Inflammatory macrophage treated with lipopolysaccharide for 4 hours (primary cell): ENCODE measurements at places on chromosomes 5 and 9.

- DNase-seq, result no peak
These were observed 62.2 kb upstream of the SLC12A2 start for GRCh38 chr5:128021411-128021810.

- DNase-seq, result no peak
These were observed 31.5 kb upstream of the ZCCHC9 start for GRCh38 chr5:81269751-81270393.

GRCh38 chr5:39132128-39132447 lies 57.9 kb upstream of the RICTOR start:
- no peak for DNase-seq

- no peak for DNase-seq
These were observed 546.7 kb upstream of the DMAC1 start for GRCh38 chr9:8346296-8346695.

- peak; percentile 78 for DNase-seq
These were observed 160.8 kb upstream of the CDKN2B start for GRCh38 chr9:22169727-22170503.

- no peak for DNase-seq
These were observed 1.7 kb downstream of the DCANP1 start for GRCh38 chr5:135445306-135445985.

DNA sequence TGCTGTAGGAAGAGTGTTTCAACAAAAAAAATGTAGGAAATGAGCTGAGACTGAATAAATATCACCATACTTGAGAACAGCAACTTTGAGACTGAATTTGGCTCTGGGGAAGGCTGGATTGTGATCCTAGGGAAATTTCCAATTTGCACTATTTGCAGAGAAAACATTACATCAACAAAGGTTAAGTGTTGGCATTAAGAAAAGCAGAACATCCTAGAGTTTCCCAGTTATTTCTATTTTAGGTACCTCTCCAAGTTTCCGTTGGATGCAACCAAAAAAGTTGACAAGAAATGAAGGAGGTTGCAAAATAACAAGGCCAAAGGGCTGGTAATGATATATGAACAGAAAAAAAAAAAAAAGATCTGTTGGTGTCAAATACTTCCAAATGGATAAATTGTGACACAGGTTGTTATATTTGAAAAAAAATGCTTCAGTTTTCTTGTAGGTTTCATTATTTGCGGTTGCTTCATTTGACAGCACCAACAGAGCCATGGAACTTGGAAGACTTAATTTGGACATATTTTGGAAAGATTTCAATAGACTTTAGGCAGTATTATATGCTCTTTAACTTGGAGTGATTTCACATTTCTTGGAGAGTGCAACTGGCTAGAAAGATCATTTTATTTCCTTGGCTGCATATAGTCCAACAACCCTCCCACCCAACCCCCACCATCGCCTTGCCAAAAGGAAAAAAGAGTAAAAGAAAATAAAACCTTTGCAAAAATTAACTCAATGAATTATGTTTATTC lies 230.8 kb downstream of the ZNF608 start:
- DNase-seq, result no peak

DNA sequence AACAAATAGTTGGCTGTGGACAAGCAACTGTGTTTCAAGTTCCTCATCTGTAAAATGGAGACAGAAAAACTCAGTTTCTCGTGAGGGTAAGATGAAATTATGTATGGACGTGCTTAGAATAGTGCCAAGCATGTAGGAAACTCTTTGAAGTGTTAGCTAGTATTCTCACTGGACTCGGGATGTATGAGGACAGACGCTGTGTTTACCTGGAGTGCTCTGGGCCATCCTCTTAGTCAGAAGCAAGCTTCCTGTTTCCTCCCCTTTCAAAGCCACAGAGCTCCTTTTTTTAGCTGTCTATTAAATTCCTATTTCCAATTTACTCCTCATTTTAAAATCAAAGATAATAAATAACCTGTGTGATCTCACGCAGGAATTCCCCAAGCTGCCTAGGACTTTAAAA lies 23.8 kb upstream of the IQGAP2 start:
- DNase-seq, result no peak

GRCh38 chr9:97388721-97389238 lies 23.1 kb upstream of the TDRD7 start:
- DNase-seq, result peak; percentile 94

DNA sequence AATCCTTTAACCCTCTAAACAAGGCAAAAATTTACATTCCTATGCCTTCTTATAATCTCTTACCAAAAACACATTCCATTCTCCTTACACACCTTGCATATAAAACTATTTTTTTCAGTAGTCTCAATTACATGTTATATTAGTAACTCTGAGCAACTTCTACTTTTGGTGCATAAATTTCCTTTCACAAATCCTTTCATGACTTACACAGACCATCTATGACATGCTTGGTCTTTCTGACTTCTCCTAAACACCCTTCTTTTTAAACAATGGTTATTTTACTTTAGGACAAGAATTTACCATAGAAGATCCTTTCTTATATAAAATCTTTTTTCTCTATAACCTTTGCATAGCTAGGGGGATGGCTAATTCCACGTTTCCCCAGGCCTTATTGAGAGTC lies 208.0 kb upstream of the ARRDC3 start:
- no peak for DNase-seq

DNA sequence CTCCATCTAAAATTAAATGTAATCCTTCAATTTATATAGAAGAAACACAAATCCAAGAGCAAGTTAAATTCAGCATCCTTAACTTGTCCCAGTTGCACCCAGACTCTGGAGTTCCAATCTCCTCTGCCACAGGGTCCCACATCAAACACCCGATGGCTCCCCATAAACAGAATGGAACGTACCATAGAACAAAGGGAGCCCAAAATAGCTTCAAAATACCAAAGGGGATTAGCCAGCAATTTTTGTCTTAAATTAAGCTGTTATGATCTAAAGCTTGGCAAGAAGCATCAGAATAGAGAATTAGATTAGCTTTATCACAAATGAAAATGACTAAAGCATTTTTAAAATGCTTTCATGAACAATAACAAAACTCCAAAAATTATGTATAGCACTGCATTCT lies 112.8 kb downstream of the FANCC start:
- no peak for DNase-seq

- no peak for DNase-seq
These were observed 3.4 kb upstream of the APBA1 start for GRCh38 chr9:69675563-69675962.

DNA sequence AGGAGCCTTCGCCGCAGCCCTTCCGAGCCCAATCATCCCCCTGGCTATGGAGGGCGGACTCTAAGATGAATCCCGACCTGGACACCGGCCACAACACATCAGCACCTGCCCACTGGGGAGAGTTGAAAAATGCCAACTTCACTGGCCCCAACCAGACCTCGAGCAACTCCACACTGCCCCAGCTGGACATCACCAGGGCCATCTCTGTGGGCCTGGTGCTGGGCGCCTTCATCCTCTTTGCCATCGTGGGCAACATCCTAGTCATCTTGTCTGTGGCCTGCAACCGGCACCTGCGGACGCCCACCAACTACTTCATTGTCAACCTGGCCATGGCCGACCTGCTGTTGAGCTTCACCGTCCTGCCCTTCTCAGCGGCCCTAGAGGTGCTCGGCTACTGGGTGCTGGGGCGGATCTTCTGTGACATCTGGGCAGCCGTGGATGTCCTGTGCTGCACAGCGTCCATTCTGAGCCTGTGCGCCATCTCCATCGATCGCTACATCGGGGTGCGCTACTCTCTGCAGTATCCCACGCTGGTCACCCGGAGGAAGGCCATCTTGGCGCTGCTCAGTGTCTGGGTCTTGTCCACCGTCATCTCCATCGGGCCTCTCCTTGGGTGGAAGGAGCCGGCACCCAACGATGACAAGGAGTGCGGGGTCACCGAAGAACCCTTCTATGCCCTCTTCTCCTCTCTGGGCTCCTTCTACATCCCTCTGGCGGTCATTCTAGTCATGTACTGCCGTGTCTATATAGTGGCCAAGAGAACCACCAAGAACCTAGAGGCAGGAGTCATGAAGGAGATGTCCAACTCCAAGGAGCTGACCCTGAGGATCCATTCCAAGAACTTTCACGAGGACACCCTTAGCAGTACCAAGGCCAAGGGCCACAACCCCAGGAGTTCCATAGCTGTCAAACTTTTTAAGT lies 819 bp downstream of the ADRA1B start:
- no peak for DNase-seq

DNA sequence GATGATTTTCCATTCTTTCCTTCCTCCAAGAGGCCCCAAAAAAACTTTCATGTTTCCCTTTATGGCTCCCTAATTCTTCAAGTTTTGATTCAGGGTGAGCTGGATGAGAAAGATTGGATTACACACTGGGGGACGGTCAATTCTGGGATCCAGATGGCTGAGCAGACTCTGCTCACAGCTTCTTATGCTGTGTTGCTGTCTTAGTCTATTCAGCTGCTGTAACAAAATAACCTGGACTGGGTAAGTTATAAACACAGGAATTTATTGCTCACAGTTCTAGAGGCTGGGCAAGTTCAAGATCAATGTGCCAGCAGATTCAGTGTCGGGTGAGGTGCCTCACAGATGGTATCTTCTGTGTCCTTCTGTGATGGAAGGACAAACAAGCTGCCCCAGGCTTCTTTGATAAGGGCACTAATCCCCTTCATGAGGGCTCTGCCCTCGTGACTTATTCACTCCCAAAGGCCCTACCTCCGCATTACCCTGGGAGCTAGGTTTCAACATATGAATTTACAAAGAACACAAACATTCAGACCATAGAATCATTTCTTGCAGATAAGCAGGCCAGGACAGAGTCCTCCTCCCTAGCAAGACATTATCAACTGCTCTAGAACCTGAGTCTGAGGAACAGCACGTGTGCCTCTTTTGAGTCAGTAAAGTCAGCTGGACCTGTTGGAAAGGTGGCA lies 23.1 kb upstream of the SMAD5 start:
- no peak for DNase-seq

- DNase-seq, result peak; percentile 27
These were observed 13.2 kb upstream of the AUH start for GRCh38 chr9:91374939-91375338.

DNA sequence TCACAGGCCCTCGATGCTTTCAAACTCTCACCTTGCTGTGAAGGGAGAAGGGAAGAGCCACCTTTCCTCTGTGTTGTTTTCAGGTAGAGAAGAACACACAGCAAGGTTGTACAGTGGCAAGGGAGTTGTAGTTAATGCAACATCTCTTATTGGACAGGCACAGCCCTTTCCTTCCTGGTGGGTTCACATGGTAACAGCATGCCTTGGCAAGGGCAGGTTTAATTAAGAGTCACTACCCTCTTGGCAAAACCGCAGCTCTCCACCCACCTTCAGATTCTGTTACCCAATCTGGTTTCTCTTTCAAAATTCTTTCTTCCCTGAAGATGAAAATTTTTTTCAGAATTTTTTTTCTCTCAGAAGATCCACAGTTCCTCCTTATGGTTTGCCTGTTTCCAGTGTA lies 253.1 kb downstream of the TLR4 start:
- DNase-seq, result peak; percentile 33

GRCh38 chr9:89478821-89479668 lies 18.9 kb downstream of the SEMA4D start:
- DNase-seq, result no peak

GRCh38 chr5:83488821-83489220 lies 17.3 kb downstream of the VCAN start:
- no peak for DNase-seq
